ENCODE measurements at places on chromosomes 11 and 22. TPM values are rescaled to one million over a fixed set of nuclear protein-coding genes. Genes with fewer than 3 reads are reported as not detected.

GRAMD4 gene
- 42.5 TPM for total RNA-seq

GRCh38 chr11:126352934-126353801 is 2.3 kb upstream of the ST3GAL4 start:
- DNase-seq = no peak

PDGFB gene
- 0.43 TPM for total RNA-seq

ADM gene
- total RNA-seq = 9.6 TPM

FAM76B gene
- total RNA-seq = 20.8 TPM

DNA sequence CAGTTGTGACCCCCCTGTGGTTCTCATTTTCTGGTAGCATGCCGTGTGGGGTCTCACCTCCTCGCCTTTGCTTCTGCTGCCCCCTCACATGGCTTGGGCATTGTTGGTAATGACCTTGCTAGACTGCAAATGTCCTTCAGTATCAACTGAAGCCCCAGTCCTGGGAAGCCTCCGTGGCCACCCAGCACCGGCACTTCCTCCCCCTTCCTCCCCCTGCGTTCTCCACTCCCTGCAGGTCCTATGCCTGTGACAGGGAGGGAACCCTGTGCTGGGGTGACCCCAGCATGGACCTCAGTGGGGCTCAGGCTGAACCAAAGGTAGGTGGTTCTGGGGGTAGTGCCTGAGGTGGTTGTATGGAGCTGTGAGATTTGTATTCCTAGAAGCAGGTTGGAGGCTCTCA is 5.9 kb downstream of the ST3GAL4 start:
- DNase-seq = no peak

GRCh38 chr11:106378513-106379179 is 301.2 kb downstream of the AASDHPPT start:
- no peak for DNase-seq

DGCR8 gene
- 26.9 TPM for total RNA-seq

SLC22A12 gene
- total RNA-seq = not detected

CARD16 gene
- 3.9 TPM for total RNA-seq

GRCh38 chr11:96215110-96215782 is 127.7 kb downstream of the MAML2 start:
- no peak for DNase-seq

CFAP300 gene
- not detected for total RNA-seq

GRCh38 chr11:65887723-65888162 is 528 bp downstream of the FIBP start:
- DNase-seq = no peak

DNA sequence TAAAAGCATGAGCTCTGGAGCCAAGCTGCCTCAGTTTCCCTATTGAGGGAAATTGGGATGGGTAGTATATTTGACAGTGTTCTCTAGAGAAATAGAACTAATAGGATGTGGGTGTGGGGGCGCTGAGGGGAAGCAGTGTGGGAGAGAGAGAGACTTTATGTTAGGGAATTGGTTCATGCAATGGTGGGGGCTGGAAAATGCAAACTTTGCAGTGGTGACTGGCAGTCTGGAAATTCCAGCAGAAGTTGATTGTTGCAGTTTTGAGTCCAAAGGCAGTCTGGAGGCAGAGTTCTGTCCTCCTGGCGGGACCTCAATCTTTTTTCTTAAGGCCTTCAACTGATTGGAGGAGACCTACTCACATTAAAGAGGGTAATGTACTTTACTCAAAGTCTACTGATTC is 59.4 kb upstream of the SYT13 start:
- DNase-seq = no peak

DNA sequence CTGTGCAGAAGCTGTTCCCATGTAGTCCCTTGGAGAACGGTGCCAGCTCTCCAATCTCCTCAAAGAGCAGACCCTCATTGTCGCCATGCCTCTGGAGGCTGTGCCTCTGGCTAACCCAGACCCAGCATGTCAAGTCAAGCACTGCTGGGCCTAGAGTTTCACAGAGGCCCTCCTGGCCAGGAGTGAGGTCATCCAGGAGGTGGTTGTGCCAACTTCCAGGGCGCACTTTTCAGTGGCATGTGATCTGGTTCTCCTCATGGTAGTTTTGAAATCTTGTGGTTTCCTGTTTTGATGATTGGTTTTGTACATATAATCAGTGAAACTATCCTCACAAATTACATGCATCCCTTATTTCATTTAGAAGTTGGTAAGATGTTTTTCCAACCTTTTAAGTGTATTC is 78.9 kb downstream of the PPFIBP2 start:
- peak; percentile 81 for DNase-seq

DNA sequence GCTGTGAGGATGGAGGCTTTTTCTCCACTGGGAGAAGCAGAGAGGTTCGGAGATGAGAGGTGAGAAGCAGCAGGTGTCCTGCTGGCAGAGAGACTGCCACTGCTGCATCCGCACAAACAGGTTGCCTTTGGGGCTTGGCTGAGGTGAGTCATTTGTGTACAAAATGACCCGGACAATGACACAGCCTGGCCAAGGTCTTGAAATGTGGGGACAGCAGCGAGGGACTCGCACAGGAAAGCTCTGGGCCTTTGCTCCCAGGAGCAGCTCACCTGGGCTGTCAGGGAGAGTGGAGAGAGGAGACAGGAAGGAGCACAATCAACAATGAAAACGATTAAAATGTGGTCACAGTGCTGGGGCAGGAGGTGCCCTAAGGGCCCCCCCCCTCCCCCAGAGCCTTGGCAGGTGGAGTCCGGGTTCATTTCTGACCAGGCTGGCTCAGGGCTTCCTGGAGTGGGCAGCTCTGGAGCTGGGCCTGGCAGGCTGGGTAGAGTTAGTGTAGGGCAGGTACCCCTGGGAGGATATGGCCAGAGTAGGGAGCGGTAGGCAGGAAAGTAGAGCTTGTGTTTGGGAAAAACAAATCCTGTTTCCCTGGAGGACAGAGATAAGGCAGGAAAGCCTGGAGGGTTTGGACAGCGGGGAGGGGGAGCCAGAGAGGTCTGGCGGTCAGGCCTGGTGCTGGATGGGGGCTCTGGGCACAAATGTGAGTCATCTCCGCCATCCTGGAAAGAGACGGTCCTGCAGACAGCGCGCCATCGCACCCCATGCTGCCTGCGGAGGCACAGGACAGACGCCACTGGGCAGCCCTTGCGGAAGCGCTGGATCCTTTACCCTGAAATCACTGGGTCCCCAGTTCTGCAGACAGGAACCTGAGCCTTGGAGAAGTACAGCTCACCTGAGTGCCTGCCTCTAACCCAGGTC is 37.8 kb upstream of the CELSR1 start:
- peak; percentile 77 for DNase-seq

- DNase-seq = peak; percentile 77
These were observed 19.4 kb upstream of the MALAT1 start for GRCh38 chr11:65479184-65480145.

EXPH5 gene
- total RNA-seq = 12.8 TPM

CPT1B gene
- total RNA-seq = 24.7 TPM

GRCh38 chr11:116500947-116501602 is 271.7 kb downstream of the BUD13 start:
- DNase-seq = no peak

DNA sequence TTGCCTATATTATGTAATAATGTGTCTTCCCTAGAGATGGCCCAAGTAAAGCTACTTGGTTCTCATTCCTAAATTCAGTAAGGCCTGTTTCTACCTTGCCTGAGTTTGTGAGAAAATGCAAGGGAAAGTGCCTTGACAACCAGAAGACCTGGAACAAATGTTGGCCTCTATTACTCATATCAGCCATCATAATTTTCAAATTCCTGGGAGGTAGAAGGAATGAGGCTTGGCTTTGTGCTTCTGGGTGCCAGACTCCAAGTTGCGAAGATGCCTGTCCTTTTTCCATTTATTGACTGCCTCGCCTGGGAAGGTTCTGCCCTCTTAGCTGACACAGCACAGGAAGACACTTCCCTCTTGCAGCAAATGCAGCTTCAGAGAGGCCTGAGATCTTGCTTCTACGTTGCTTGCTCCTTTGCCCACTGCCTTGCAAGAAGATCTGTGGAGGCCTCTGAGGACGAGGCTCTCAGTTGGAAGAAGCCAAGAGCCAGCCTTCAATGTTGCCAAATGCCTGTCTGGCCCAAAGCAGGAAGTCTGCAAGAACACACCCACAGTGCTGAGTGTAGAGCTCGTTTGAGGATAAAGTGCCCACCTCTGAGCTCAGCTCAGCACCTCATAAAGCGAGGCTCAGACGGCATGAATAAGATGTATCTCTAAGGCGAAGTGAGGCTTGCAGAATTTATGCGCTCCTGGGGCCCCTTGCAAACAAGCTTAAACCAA is 120.1 kb downstream of the GALNT18 start:
- no peak for DNase-seq

DNA sequence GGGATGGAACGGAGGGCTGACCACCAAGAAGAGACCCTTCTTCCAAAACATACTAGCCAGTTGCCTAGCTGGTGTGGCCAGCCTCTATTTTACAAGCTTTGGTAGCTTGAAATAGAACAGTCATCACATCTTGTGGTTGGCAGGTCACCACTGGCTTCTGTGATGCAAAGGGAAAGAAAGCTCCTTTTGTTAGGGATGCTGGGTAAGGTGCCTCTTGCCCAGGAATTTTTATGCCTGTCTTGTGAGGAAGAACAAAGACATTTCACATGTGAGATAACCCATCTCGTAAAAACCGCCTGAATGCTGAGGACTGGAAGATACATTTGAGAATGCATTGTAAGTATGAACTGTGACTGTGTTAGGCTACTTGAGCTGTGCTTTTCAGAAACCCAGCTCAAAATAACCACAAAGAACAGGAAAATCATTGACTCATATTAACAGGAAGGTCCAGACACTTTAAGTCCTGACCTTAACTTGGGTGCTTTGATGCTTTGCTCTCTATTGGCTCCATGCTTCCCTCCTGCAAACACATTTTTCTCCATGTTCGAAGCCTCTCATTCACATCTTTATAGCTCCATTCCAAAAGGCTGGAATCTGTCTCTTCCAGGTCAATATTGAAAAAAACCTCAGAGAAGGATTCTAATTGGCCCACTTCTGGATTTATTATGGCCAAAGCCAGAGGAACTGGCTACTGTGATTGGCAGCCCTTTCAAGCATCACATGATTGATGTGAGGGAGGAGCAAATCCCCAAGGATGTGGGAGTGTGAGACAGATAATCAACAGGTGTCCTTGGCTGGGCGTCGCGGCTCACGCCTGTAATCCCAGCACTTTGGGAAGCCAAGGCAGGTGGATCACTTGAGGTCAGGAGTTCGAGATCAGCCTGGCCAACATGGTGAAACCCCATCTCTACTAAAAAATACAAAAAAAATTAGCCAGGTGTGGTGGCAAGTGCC is 53.9 kb downstream of the MICAL2 start:
- DNase-seq = no peak

DNA sequence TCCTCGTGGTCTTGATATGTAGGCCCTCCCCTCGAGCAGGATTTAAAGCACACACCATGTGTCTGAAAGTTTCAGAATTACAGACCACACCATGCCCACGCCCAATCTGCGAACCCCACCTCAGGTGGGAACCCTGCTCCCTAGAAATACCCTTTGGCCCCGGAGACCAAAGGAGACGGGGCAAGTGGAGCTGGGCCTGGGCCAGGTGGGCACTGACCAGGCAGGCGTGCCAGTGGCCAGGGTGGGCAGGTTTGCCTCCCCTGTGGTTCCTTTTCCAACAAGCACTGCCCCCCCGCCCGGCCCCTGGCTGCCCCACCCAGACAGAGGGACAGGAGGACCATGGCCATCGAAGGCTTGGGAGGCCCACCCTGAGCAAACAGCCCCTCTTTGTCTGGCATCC is 400.4 kb downstream of the TBC1D22A start:
- DNase-seq = no peak

DNA sequence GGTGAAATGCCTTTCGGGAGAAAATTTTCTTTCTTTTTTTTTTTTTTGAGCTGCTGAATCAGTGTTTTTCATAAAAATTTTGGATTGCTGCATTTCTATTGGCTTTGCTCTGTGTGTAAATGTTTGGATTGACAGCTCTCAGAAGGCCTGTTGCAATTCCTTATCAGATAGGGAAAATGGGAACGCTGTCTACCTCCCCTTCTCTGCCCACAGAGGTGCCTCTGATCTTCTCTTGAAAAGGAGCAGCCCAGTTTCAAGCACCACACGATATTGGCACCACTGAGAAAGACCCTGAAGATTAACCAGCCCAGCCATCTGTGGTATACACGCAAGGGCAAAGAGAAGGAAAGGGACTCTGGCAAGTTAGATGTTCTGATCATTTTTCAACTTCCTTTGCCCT is 1272.2 kb downstream of the LRRC4C start:
- DNase-seq = no peak

GRCh38 chr22:21457023-21457787 is 10.0 kb upstream of the TMEM191C start:
- DNase-seq = peak; percentile 78

- no peak for DNase-seq
These were observed 31.3 kb downstream of the SLC1A2 start for GRCh38 chr11:35388061-35388460.

DNA sequence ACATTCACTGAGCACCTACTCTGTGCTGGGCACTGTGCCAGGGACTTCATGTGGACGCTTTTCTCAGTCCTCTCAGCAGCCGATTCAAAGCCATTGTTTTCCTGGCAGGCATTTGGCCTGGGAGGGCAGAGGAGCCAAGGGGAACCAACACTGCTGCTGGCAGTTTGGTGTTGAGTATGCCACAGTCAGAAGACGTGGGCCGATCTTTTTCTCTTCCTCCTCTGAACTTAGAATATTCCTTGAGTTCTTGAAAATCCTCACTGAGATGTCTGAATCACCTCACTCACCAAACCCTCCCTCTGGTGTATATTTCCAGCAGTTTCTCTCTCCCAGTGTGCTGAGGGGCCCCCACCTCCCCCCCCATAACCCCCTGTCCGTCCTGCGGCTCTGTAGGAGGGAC is 114.5 kb upstream of the CRYBB3 start:
- no peak for DNase-seq
